ENCODE measurements at places on chromosomes 5 and 9. TPM values are rescaled to one million over a fixed set of nuclear protein-coding genes. Genes with fewer than 3 reads are reported as not detected.

Gene CD72
- 8.3 TPM for total RNA-seq

Gene ARSI
- not detected for total RNA-seq

GRCh38 chr9:38075272-38075671, 6.2 kb upstream of the SHB start:
- H3K36me3 ChIP-seq: no peaks in the 10 kb centered on the region
- H3K27me3 ChIP-seq: peaks cover 5% of the 10 kb centered on the region
- no peaks in the 10 kb centered on the region for H3K4me1 ChIP-seq
- H3K27ac ChIP-seq: no peak overlapping the region
- no peak for DNase-seq

Gene SCGB3A2
- total RNA-seq: not detected
